Stimulated activated CD4-positive, alpha-beta T cell treated with anti-CD3 and anti-CD28 coated beads, Interleukin-1b, Interleukin-23, amount 100 ng/mL, for 1 hour (primary cell): ENCODE measurements at places on chromosomes 4 and X.

DNA sequence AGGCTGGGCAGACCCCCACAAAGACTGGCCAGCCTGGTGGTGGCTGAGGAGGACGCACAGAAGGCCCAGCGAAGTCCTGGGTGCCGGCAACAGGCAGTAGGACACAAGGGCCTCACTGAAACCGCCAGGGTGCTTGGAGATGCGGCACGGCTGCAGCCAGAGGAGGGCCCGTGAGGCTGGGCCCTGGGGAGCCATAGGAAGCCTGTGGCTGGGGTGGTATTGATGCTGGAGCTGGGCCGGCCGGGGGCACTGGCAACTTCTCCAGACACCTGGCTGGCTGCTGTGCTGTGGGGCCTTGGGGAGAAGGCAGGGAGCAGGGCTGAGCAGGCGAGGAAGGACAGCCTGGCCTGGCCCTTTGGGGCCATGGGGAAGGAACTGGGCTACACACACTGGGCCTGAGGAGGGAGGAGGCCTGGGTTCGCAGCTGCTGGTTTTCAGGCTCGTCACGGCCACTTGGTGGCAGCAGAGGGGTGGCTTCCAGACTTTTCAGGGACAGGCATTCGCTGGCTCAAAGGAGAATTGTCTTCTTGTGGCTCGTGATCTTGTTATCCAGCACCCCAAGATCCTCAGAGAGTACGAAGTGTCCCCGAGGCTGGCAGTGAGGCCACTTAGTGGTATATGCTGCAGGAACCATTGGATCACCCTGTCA, 37.2 kb downstream of the ATP2B3 start:
- peak; percentile 27 for DNase-seq

- DNase-seq = no peak
Measured at GRCh38 chr4:75698963-75699228, 25.5 kb upstream of the USO1 start.

- DNase-seq = no peak
Measured at GRCh38 chrX:16461968-16462367, 188.0 kb upstream of the S100G start.

DNA sequence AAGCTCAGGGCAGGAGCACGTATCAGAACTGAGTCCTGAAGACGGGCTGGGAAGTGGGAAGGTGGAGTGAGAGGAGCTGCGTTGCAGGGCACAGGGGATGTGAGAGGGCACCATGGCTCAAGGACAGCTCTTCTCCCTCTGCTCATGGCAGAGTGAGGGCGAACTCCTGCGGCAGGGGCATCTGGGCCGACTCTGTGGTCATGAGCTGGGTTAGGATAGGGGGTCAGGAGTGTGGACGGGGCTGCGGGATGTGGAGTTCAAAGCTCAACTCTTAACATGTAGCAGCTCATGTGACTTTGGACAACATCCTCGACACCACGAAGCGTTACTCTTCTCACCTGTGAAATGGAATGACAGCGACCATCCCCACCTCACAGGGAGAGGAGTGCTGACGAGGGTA, 19.4 kb upstream of the SORCS2 start:
- DNase-seq = no peak

DNA sequence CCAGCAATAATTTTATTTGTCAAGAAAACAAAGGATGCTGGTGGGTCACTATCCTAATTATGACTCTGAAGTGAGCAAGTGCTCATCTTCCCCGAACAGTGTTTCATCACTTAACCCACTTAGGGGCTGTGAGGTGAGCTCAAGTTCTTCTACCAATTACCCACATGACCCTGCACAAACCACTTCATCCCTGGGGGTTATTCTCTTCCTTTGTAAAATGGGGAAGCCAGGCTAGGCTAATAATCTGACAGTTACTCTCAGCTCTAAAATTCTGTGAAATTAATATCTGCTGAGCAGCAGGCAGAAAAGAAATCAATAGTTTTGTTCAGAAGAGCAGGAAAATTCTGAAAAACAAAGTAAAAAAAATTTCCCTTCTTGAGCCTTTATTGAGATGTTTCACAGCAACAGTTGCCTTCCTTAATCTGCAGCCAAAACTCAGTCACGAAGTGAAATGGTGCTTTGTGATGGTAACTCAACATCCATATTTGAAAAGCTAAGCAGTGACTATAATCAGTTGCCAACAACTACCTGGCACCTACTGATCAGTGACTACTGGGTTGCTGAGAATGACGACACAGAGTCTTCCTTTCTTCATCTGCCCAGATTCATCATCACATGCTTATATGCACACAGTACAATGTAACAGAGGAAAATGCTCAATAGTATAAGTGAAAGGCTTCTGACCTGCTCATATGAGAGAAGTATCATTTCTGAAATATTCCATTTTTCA, 24.1 kb downstream of the ATP8A1 start:
- DNase-seq = no peak

- DNase-seq = no peak
Measured at GRCh38 chrX:6968231-6968630, 179.3 kb upstream of the STS start.

GRCh38 chrX:43313035-43313434, 343.1 kb upstream of the MAOA start:
- no peak for DNase-seq

GRCh38 chr4:146840731-146841130, 104.9 kb downstream of the TTC29 start:
- no peak for DNase-seq

DNA sequence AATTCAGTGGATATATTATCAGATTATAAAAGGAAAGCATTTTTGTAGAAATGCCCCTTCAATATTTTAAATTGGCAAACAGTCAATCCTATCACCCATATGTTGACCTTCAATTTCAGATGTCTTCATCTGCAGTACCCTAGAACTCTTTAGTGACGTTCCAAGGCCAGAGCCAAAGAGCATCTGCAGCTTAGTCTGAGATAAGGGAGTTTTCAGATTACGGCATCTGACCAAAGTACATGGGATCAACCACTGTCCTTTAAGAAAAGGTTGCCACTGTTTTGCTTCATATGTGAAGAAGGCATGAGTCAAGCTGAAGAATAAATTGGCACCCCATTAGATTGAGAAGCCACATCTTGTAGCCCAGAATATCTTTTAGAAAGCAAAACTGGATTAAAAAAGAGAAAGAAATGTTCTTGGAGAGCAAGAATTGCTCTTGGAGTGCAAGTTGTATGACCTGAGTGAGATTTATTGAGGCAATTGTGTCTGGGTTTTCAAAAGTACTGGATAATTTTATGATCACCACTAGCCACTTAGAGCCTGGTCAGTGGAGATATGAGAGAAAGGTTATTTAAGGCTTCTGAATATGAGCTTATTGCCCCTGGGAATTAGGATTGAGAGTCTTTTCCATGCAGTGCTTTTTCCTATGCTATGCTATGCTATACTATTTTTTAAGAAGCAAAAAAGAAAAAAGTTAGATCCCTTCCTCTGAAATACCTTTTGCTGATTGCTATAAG, 251.9 kb upstream of the NR3C2 start:
- DNase-seq = no peak

DNA sequence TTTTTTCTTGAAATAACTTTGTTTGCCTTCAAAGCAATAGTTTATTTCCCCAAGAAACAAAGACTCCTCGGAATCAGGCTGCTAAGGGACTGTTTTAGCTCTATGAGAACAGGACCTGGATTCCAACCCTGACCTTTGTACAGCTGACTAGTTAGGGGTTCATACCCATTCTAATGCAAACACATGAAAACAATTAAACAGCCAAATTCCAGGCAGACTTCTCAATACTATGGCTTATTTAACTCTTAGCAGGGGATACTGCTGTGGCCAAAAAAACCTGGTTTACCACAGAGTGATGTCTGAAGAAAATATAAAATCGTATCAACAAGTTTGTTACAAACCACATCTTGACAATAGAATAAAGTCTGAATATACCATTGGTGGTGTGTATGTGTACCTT, 129.6 kb upstream of the INTU start:
- DNase-seq = no peak

- DNase-seq = no peak
Measured at GRCh38 chr4:156931267-156931666, 40.3 kb downstream of the PDGFC start.

- DNase-seq = no peak
Measured at GRCh38 chrX:15425024-15425423, 40.8 kb upstream of the VEGFD start.

DNA sequence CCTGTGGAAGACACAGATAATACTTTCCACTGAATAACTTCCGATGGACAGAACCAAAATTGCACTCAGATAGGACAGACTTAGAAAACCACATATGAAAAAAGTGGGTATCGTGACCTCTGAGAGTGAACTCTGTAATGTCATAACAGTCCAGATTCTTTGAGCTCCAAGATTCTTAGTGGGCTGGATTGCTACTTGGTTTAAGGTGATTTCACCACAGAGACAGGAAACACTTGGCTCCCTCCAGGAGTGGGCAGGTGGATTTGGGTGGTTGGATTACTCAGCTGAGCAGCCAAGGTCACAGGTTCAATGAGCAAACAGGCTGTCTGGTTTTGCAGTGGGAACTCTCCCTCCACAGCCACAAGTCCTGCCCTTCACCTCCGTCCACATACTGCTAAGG, 126.0 kb downstream of the AFAP1 start:
- no peak for DNase-seq

GRCh38 chr4:169621731-169622492, 1.5 kb downstream of the CLCN3 start:
- DNase-seq = no peak

GRCh38 chr4:78357122-78357521, 194.4 kb upstream of the ANXA3 start:
- no peak for DNase-seq

GRCh38 chr4:144948009-144948408, 150.0 kb downstream of the ANAPC10 start:
- DNase-seq = no peak

DNA sequence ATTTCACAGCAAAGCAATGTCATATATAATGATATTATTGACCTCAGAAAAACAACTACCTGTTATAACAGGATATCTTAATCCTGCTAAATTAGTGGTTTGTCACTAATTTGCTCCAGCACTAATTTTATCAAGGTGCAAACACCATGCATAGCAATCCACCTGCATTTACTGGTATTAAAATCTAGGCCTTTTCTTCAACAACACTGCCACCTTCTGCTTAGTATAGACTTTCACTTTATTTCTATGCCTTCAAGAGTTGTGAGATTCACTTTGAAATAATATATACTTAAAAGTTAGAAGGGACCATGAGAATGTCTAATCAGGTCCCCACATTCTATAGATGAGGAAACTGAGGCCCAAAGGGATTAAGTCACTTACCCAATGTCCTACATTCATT, 82.1 kb upstream of the IQCM start:
- no peak for DNase-seq

DNA sequence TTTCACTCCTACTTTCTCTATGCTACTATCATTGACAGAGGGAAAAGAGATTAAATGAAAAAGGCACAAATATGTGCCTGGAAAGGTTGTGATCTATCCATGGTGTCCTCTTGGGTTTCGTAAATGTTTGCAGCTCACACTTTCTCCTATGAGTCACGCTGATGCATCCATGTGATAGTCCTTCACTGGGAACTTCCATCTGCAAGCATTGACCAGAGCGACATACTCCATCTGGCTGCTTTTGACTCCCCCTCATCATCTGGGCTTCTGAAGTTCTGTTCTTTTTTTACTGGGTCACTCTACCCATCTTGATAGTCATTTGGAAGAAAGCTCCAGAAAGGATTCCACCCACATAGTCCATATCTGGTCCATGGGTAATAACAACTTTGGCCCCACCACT, 84.7 kb upstream of the NDST3 start:
- DNase-seq = no peak

DNA sequence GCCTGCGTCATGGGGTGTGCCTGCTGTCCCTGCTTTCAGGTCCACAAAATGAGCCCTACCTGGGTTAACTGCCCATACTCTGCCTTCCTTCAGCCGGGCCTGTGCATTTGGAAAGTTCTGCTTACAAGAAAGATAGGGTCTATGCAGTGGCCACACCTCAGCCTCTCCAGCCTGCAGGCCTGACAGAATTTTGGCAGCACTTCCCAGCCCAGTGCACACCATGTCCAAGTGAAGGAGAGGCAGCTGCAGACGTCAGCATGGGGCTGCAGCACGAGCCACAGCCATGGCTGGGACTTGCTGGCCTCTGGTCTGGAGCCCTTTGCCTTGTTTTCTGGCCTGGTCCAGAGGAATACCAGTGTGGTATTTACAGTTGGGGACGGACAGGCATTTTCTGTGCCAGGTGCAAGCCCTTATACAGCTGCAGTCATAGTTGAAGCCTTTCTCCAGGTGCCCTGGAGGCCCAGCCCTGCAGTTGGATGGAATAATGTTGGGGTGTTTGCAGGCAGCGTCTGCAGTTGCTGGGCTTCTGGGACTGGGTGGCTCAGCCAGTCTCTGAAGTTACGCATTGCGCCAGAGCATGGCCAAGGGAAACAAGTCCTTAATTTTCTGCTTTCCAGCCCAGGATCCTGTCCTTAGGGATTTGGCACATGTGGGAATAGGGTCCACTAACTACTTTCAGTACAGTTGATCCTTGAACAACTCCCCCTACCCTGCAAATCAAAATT, 26.2 kb downstream of the JADE1 start:
- no peak for DNase-seq

- DNase-seq = no peak
Measured at GRCh38 chrX:106401965-106402559, 209.7 kb upstream of the RADX start.

DNA sequence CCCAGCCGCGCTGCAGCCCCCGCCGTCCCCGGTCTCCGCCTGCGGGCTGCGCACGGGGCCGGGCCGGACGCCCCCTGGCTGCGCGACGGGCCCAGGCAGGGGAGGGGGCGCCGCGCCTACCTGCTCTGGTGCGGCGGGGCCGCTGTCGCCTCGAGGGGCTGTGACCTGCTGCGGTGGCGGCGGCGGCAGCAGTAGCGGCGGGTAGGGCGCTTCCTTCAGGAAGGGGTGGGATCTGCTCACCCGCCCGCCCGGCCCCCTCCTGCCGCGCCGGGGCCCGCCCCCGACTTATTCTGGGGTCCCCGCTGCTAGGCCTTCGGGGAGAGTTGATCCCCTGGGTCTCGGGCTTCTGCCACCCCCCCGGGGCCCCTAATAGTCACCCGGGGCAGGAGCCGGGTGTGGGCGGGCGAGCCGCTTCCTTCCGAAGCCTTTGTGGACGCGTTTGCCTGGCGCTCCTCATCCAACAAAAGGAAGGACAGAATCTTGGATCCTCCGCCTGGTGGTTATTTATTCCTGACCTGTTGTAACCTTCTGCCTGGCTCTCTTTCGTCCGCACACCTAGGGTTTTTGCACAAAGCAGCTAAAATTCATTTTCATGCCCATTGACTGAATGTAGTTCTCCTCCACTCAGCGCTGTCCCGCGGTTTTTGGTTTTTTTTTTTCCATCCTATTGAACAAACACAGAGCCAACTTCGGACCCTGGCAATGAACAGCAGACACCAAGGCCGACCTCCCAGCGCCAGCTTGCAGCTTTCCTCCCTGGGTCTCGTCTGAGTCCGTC, at the start of gene TMEM150C:
TSS of gene TMEM150C (minus strand) at position 203 of the 778 bp plus-strand sequence. CDS start 57,331 bp downstream, outside the sequence.
- DNase-seq = no peak

DNA sequence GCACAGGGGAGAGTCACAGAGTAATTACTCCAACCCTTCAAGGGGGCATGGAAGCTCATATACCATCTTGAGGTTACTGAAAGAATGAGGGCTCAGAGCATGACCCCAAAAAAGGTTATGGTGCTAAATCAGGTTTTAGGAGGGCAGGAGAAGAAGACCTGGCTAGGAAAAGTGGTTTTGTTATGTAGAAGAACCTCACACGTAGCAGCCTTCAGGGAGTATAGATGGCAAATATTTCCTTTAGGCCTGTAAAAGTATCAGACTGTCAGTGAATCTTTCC, 102.0 kb upstream of the PDE5A start:
- DNase-seq = no peak

GRCh38 chrX:105317117-105317516, 96.6 kb upstream of the TEX13A start:
- DNase-seq = no peak
